ENCODE measurements at places on chromosomes 6 and 20. TPM values are rescaled to one million over a fixed set of nuclear protein-coding genes. Genes with fewer than 3 reads are reported as not detected.

The TSBP1 gene
- not detected for total RNA-seq

The NEU1 gene
- 63.8 TPM for total RNA-seq

The ANKRD6 gene
- total RNA-seq: 22.4 TPM

The CST5 gene
- total RNA-seq: not detected

The UST gene
- total RNA-seq: 18.1 TPM

The KCNK15 gene
- 0.59 TPM for total RNA-seq

The ESR1 gene
- not detected for total RNA-seq

The KHDC1L gene
- not detected for total RNA-seq

The CPXM1 gene
- total RNA-seq: 6.3 TPM

The UNC5CL gene
- total RNA-seq: 0.36 TPM

The VEGFA gene
- total RNA-seq: 24.8 TPM

The OPRL1 gene
- total RNA-seq: 3.5 TPM

The NOL7 gene
- total RNA-seq: 60.4 TPM

The MYBL2 gene
- 15.7 TPM for total RNA-seq

The SYCP2 gene
- total RNA-seq: 1.9 TPM

The KHDC1 gene
- total RNA-seq: 4.0 TPM

The DNAJC5 gene
- total RNA-seq: 44.2 TPM

The OXT gene
- total RNA-seq: not detected

Measured in chondrocyte (in vitro differentiated cells).